ENCODE measurements at places on chromosomes 6 and 20.
A peak's percentile ranks its signal among the peaks of the same experiment; 100 is the strongest.

DNA sequence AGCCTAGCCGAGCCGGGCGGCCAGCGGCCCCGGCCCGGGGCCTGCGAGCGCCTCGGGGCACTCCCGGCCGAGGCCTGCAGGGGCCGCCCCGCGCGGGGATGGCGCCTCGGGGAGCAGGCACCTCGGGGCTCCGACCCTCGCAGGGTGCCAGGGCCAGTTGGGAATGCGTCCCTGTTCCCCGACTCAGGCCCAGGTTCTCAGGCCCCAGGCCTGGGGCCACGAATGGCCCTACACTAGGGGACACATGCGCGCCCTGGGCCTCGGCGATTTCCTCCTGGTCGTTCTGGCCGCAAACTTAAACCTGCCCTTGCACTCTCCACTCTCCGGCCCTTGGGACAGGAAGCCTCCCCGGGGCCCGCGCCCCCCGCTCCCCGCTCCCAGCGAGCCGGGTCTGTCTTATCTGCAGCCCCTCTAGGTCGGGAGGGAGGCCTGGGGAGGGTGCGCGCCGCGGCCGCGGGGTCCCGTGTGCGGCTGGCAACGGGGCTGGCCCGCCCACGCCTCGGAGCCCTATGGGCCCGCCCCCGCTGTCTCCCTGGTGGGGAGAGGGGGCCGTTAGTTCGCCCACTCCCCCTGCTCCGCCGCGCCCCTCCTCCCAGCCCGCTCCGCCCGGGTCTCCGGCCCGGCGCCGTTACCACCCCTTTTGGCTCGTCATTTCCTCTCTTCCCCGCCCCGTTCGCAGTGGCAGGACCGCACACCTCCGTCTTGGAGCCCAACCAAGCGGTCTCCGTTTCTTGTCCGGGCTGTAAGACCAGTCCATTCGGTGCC, 611 bp downstream of the NFYA start:
- DNase-seq = peak; percentile 74

DNA sequence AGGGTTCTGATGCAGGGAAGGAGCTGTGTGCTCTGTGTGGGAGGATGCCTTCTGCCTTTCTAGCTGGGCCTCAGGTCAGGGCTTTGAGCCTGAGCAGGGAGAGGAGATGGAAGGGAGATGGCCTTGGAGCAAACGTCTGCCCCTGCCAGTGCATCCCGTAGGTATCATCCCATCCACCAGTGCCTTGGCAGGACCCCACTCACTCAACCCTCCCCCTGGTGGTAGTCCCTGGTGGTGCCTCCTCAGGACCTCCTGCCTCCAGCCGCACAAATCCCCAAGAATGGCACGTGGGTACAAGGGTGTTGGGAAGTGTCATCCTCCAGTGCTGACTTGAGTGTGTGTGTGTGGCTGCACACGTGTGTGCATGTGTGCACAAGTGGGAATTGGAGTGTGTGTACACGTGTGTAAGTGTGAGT, 23.1 kb upstream of the MICB start:
- no peak for DNase-seq

GRCh38 chr6:100181309-100181708, 187.3 kb upstream of the MCHR2 start:
- DNase-seq = no peak

GRCh38 chr6:84103029-84103428, 69.5 kb downstream of the MRAP2 start:
- DNase-seq = no peak

DNA sequence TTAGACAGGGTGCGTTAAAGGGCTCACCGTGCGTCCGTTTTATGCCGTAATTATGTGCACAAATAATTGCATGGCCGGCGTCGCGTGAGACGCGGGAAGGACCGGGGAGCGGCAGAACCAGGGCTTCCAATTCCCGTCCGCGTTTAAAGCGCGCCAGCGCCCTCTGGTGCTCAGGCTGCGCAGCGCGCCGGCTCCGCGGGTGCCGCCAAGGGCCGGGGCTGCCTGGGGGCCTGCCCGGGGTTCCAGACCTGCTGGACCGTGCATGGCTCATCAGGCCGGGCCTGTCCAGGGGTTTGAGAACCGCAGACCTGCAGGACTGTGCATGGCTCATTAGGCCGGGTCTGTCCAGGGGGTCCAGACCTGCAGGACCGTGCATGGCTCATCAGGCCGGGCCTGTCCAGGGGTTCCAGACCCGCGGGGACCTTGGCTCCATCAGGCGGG, 369.0 kb downstream of the THBS2 start:
- DNase-seq = peak; percentile 82

DNA sequence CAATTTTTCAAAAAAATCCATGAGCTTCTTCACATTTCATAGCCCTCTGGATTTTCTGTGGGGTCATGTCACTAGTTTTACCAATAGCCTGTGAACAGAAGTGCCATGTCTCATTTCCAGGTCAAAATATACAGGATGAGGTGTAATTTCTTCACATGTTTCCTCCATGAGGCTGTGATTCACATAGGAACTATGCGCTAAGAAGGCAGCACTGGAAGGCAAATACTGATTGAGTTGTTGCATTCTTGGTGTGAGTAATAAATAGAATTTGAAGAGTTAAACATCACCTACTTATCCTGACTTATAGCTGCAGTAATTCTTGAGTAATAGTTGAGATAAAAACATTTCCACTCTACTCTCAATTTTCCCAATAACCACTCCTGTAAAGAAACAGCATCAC, 442.3 kb downstream of the HAO1 start:
- DNase-seq = no peak

Measured in NCI-H1092 (cell line).